ENCODE measurements at places on chromosomes 6 and 20.

DNA sequence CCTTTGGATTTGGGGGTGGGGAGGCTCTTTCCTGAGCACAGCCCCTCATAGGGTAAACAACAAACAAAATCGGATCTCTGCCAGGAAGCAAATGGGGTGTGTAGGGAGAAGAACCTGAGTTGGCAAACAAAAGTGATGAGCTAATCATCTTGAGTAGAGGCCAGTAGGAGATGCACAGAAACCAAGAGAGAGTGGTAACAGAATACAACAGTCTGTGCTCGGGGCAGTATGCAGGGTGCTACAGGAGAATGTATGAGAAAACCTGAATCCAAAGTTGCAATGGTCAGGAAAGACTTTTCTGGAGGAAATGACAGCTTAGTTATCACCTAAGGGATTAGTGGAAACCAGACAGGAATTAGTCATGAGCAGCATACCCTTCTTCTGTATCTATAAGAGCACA is 177.8 kb downstream of the CDKAL1 start:
- no peak for DNase-seq

GRCh38 chr6:81668615-81669047 is 83.8 kb downstream of the TENT5A start:
- no peak for DNase-seq

DNA sequence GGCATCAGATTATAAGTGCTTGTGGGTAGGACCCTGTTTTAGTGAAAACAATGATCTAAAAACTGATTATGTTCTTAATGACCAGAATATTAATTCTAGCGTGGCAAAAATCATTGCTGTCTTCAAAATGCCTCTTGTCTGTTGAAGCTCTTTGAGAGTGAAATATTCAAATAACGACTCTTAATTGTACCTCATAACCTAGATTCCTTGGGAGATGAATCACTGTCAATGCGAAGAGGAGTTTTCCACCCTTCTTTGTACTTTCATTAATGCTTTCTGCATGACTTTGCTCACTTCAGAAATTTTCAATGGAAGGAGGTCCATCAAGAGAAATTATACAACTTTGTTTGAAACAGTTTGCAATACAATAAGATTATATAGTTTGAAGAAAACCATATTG is 71.5 kb downstream of the CRYBG1 start:
- no peak for DNase-seq

GRCh38 chr6:118881440-118882313 is 12.3 kb upstream of the ASF1A start:
- DNase-seq, result no peak

DNA sequence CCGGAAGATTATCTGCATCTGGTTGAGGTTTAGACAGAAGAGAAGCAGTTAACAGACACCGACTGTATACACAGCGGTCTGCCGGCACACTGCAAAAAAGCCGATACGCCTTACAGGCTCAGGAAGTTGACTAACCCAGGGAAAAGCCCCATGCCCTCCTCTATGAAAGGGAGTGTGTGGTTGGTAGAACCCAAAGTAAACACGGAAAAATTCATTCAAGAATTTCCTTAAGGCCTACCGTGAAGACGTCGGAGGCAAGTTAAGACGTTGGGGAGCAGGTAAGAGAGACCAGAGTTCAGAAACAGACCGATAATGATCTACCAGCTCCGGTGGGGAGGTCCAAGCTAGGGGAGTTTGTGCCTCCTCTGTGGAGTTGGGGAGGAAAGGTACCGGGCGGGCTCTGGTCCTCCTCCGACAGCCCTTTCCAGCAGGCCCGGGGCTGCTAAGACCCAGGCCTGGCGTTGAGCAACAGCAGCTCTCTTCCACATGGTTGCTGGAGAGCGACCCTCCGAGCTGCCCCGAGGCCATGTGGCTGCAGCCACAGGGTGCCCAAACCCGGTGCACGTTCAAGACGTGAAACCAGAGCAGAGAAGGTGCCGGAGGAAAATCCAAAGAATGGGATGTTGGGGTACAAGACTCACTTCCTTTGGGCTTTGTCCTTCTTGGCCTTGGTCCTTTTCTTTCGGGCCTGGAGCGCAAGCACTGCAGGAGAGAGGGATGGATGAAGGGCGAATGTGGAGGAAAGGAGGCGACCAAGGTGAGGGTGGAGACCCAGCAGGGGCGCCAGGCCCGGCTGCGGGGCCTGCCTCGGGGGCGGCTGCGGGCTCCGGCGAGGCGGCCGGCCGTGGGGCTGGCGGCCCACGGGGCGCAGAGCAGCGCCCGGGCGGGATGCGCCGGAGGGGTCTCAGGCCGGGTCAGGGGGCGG is 809 bp downstream of the SRPK1 start:
- peak; percentile 17 for DNase-seq

DNA sequence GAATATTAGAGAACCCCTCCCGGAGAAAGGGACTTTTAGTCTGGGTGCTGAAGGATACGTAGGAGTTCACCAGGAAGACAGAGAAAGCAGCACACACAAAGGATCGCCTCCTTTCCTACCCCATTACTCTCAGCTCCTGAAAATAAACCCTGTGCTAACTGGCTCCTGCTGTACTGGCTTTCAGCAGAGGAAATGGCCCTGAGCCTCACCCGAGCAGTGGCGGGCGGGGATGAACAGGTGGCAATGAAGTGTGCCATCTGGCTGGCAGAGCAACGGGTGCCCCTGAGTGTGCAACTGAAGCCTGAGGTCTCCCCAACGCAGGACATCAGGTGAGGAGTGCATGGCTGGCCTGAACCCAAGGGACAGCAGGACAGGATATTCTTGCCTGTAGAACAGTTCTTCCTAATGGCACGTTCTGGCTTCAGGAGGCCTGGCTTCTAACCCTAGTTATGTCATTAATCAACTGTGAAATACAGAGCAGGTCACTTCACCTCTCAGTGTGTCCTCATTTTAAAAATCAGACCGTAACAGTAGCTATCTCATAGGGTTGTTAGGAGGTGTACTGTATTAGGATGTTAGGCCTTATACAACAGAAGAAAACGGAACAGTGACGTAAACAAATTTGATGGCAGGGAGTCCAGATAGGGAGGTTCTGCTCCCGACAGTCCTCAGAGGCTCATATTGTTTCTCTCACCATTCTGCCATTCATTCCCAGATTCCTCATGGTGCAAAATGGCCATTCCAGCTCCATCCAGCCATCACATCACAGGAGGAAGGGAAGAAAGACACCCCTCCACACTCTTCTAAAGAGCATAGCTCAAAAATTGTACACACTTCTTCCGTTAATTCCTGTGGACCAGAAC is 1.8 kb downstream of the RBCK1 start:
- no peak for DNase-seq

GRCh38 chr6:170291271-170292110 is 613 bp upstream of the DLL1 start:
- DNase-seq, result no peak

- DNase-seq, result no peak
Observed at GRCh38 chr6:47922391-47922790, 140.6 kb downstream of the OPN5 start.

- no peak for DNase-seq
Observed at GRCh38 chr6:92688342-92688741, 731.0 kb downstream of the EPHA7 start.

GRCh38 chr6:141415896-141416295 is 716.8 kb upstream of the GJE1 start:
- no peak for DNase-seq

DNA sequence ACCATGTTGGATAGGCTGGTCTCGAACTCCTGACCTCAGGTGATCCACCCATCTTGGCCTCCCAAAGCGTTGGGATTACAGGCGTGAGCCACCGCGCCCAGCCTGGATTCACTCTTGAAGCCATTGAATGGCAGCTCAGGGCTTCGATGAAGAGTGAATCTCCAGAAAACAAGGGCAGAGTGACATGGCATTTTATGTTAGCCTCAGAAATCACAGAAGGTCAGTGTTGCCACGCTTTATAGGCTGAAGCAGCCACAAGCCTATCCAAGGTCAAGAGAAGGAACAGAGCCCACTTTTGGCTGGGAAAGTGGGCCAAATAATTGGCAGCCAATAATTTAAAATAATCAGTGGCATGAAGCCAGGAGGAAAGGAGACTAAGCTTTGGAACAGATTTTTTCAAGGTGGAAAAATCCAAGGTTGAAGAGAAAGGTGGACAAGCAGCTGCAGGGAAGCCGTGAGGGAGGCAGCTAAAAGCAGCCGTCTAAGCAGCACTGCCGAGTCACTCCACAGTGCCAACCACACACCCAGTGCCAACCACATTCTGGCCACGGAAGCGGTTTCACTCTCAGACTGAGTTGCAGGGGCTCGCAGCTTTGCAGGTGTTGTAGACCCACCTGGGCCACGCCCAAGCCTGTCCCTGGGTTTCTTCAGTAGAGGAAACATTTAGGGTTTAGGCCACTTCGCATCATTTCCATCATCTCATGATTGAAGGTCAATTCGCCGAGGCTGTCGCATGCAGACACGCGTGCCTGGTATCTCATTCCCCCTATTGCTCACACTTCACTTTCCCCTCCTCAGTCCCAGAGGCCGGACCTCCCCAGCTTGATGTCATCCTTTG is 17.4 kb upstream of the AVP start:
- DNase-seq, result peak; percentile 40

GRCh38 chr6:7200598-7201443 is 93.1 kb downstream of the RREB1 start:
- no peak for DNase-seq

DNA sequence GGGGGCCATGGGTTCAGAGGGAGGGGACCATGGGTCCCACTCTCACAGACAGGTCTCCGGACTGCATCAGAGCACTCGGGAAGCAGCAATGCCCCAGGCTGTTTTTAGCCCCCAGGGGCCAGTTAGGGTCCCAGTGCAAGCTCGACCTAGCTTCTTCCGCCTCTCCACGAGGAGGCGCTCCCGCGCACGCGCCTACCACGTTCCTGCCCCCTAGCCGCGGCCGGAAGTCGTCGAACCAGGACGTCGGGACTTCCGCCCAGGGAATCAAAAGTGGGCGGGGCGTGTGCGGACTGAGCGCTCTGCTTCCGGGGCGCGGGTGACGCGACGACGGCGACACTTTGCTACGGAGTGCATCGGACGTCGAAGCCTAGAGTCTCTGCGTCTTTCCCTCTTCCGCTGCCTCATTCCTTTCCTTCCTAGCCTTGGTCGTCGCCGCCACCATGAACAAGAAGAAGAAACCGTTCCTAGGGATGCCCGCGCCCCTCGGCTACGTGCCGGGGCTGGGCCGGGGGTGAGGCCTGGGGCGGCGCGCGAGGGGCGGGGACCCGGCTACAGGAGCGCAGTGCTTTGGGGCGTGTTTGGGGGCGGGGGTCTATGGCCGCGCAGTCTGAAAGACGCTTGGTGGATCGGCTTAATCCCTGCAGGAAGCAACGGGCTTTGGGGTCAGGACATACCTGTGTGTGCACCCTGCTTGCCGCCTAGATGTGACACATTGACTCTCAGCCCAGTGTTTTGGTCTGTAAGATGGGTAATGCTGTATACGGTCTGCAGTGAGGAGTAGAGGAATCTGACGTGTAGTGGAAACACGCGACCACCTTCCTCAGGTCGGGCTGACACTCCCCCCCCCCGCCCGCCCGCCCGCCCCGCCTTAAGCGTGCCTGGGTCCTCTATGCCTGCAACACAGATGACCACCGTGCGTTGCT is at the start of gene PRPF6:
Gene PRPF6 (plus strand): TSS at position 327 of the 923 bp plus-strand sequence. CDS start 114 bp downstream, at position 441.
- DNase-seq, result peak; percentile 94

GRCh38 chr20:6533761-6534479 is 233.6 kb upstream of the BMP2 start:
- no peak for DNase-seq

- no peak for DNase-seq
Observed at GRCh38 chr20:53527196-53527595, 66.4 kb downstream of the ZNF217 start.

DNA sequence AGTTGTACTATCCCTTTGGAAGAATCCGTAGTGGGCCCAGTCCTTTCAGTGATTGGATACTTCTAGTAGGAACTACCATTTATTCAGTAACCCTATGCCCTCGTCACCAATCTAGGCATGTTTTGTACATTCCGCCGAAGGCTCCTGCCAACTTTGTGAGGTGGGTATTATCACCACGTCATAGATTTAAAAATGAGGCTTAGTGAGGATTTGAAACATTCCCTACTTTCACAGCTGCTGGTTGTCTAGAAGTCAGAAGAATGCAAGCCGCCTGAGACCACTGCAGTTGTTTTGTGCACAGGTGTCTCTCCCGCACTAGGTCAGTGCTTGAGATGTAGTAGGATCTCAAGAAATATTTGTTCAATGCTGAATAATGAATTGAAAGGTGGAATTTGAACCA is 32.6 kb downstream of the ENPP1 start:
- no peak for DNase-seq

GRCh38 chr6:83867527-83868161 is 8.2 kb downstream of the CYB5R4 start:
- no peak for DNase-seq

- DNase-seq, result no peak
Observed at GRCh38 chr20:58054780-58055373, 173.6 kb downstream of the ANKRD60 start.

GRCh38 chr6:16948396-16948795 is 153.5 kb upstream of the STMND1 start:
- DNase-seq, result no peak

DNA sequence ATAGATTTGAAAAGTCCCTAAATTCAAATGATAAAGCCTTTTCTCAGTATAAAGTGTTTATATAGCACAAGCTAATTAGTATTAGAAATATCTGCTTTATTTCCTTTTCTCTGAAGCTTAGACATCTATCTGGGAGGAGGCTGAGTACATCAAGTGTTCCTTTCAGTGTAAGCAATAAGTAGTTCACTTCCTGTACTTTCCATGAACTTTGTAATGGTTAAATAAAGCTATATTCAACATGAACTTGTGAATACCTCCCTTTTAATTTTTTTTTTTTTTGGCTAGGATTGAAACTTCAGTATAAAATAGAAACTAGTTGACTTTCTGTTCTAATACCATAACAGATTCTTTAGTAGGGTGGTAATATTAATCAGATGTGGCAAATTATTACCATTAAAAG is 190.9 kb downstream of the CENPW start:
- DNase-seq, result no peak

- DNase-seq, result no peak
Observed at GRCh38 chr6:168132531-168133167, 53.6 kb upstream of the FRMD1 start.

GRCh38 chr6:2468601-2468955 is 223.2 kb upstream of the GMDS start:
- DNase-seq, result no peak

- DNase-seq, result no peak
Observed at GRCh38 chr6:141229296-141229695, 903.4 kb upstream of the GJE1 start.

GRCh38 chr6:35754452-35755277 is 17.8 kb downstream of the ARMC12 start:
- DNase-seq, result no peak

- DNase-seq, result no peak
Observed at GRCh38 chr6:87543696-87544473, 45.9 kb downstream of the RARS2 start.

DNA sequence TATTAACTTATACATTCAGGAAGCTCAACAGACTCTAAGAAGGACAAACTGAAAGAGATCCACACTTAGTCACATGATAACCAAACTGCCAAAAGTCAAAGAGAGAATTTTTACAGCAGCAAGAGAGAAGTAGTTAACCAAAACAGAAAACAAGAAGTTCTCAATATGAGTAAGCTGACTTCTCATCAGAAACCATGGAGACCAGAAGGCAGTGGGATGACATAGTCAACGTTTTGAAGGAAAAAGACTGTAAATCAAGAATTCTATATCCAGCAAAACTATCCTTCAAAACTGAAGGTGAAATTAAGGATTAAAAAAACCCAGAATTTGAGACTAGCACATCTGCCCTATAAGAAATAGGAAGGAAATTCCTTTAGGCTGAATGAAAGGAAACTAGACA is 60.4 kb downstream of the COL19A1 start:
- no peak for DNase-seq

GRCh38 chr6:120614723-120615122 is 719.6 kb downstream of the TBC1D32 start:
- no peak for DNase-seq
